ENCODE measurements at places on chromosomes 4 and X. TPM values are rescaled to one million over a fixed set of nuclear protein-coding genes. Genes with fewer than 3 reads are reported as not detected.

- H3K4me3 ChIP-seq, result no peak overlapping the region
- no peaks in the 10 kb centered on the region for H3K4me1 ChIP-seq
- DNase-seq, result no peak
- H3K27ac ChIP-seq, result no peak overlapping the region
Measured at GRCh38 chrX:46404774-46405173, 140.4 kb downstream of the ZNF674 start.

- no peak for DNase-seq
- H3K4me1 ChIP-seq, result no peaks in the 10 kb centered on the region
- no peak overlapping the region for H3K4me3 ChIP-seq
- H3K36me3 ChIP-seq, result no peaks in the 10 kb centered on the region
- no peaks in the 10 kb centered on the region for H3K27me3 ChIP-seq
Measured at GRCh38 chr4:41693629-41694028, 54.9 kb downstream of the PHOX2B start.

GRCh38 chr4:79574741-79575451, 166.9 kb upstream of the GK2 start:
- no peak for DNase-seq
- no peak overlapping the region for H3K27ac ChIP-seq
- no peaks in the 10 kb centered on the region for H3K27me3 ChIP-seq
- no peak overlapping the region for H3K4me3 ChIP-seq
- no peaks in the 10 kb centered on the region for H3K4me1 ChIP-seq

GRCh38 chr4:151105454-151106032, 6.1 kb downstream of the RPS3A start:
- H3K4me1 ChIP-seq, result peaks cover 19% of the 10 kb centered on the region
- no peak for DNase-seq
- no peak overlapping the region for H3K27ac ChIP-seq
- H3K4me3 ChIP-seq, result no peak overlapping the region

Gene APEX2
- total RNA-seq, result 13.4 TPM

Gene RELL1
- total RNA-seq, result 34.9 TPM

Gene TMEM47
- total RNA-seq, result not detected

Gene TMEM156
- 16.8 TPM for total RNA-seq
